ENCODE measurements at places on chromosomes 7 and 10.
A peak's percentile ranks its signal among the peaks of the same experiment; 100 is the strongest.

DNA sequence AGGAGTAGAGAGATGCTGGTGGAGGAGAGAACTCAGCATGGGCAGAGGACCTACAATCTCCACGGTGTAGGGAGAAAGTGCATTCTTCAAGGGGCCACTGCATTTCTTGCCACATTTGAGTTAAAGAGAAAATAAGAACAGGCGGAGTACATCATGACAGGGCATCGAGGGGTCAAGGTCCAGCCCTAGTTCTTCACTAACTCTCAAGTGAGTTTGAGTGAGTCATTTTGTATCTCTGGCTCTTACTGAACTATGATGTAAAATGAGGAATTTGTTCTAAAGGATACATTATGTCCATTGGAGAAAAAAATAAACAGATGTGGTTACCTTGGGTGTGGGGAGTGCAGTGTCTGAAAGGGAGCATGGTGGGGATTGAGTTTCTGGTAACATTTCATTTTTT lies 182.9 kb downstream of the XPNPEP1 start:
- no peak for DNase-seq

GRCh38 chr7:8176370-8177081 lies 85.4 kb downstream of the ICA1 start:
- DNase-seq, result peak; percentile 31

- no peak for DNase-seq
These were observed 582.4 kb upstream of the FZD8 start for GRCh38 chr10:36224431-36224985.

DNA sequence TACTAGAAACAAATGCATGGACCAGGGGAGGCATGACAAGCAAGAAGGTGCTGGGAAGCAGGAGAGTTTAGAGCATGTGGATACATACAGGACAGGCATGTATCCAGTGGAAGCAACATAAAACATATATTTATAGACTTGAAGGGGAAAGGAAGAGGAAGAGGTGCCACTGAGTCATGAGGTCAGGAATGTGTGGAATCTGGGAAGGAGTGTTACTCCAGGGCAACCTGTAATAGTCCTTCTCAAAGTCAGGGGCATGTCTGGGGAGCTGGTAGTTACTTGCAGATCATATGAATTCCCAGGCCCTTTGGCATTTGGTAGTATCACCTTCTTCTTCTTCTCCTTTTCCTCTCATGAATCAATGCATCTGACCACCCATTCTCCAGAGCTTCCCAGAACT lies 246.6 kb downstream of the XPNPEP1 start:
- no peak for DNase-seq

DNA sequence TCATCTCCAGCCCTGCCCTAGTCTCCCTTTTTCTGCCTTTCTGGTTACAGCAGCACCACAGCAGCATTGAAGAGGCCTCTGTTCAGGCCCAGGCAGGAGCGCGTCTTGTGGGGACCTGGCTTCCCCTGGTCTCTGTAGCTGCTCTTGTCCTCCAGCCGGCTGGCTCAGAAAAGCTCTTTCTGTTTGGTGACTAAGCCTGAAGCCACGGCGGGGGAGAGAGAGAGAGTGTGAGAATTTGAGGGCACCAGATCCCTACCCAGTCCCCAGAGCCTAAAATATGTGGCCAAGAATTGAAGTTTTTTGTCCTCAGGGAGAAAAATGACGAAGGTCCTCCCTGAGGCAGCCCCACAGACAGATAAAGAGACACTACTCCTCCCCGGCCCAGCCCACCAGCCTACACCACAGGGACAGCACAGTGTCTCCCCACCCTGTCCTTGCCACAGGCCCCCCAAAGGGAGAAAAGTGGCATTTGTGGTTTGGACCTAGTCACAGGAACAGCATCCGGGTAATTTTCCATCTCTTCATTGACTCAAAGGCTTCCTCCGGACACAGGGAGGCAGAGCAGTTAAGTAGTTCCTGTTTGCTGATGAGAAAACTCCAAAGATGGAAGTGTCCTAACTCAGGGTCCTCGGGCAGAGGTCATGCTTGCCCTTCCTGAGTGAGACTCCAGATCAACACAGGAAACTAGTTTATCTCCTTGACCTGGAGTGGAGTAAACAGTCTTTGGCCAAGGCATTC lies 13.3 kb upstream of the FAM180A start:
- peak; percentile 33 for DNase-seq

GRCh38 chr10:11157292-11158076 lies 139.8 kb downstream of the CELF2 start:
- DNase-seq, result no peak

DNA sequence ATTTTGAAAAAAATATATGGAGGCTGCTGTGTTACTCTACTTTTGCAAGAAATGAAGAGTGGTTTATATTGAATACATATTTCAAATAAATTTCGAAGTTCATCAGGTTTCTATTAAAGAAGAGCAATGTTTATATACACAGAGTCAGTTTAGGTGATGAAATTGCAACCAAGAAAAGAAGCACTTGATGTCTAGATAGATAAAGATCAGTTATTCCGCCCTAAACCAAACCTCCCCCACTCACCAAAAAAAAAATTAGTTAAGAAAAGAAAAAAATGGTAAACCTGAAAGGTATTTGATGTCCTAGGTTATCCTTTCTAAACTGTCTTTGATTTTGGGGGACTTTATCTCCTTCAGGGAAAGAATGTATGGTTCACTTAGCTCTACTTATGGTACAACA lies 111.8 kb downstream of the SKIDA1 start:
- no peak for DNase-seq

DNA sequence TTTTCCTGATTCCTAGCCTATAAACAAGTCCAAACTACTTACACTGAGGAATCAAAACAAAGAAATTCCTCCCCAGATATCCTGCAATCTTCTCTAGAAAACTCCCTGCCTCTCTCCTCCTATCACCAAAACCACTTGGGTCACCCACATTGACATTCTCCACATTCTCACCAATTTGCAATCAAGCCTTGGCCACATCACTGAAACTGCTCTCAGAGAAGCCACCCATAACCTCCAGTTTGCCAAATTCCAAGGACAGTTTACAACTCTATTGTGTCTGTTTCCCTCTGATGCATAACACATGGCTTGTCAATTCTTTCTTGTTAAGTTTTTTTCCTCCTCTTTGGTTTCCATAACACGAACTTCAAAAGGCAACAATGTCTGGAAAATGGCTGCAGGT lies 233.5 kb downstream of the XPNPEP1 start:
- DNase-seq, result no peak

GRCh38 chr10:77857272-77857671 lies 69.3 kb downstream of the DLG5 start:
- DNase-seq, result no peak

DNA sequence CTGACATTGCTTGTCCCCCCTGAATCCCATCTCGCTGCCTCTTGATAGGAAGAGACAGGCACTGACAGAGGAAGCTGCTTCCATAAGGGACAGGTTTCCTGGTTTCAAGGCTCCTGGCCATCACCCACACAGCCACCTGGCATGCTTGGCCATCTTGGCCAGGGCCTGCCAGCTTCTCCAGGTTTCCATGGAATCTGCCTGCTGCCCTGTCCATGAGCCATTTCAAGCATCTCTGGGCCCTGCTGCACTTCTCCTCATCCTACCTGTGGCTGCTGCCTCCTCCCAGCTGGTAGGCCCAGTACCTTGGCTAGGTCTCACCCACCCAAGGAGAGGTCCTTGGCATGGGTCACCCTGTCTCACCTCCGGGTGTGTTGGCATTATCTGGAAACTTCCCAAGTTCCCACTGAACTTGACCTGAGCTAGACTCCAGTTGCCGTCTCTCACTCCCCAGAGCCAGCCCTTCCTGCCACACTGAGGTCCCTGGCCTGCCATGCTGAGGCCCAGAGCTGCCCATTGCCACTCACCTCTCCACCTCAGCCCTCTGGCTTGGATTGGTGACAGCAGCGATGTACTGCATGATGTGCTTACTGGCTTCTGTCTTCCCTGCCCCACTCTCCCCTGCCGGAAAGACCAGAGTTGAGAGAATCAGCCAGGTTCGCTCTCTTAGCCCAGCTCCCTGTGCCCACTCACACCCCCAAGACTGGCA lies 2.6 kb downstream of the MYO1G start:
- DNase-seq, result no peak

DNA sequence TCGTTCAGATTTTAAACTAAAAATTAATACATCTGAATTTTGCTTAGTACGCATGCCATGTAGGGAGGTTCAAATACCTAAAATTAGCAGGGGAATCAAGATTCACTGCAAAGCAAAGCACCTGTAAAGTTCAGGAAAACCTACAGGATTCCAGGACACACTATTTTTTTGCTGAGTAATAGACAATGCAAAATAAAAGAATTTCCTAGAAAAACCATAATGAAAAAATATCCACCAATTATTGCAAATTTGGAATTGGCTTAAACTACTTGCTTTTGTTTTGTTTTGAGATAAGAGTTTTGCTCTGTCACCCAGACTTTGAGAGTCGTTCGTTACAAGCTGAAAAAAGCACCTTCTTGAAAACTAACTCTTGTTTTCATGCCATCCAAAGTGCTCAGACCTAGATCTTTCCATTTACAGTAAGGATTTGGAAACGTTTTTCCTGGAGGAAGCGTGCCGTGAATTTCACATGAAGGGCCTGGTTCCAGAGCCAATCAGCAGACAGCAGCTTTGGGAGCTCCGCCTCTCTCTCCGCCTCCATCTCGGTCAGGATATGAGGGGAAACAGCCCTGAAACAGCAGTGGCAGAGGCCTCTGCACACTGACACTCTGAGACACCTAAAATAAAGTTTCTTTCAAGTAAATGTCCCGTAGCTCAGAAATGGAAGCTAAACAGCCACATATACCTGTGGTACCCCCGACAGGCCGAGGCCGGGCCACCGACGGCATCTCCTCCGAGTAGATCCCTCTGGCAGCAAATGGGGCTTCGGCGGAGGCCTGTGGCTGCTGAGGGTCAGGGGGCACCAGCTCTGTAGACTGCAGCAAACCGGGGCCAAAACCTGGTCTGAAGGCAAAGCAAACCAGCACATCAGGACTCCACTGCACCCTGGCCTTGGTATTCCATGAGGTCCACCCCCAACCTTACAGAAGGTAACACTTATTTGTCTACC lies 45.9 kb upstream of the ATP6V0A4 start:
- no peak for DNase-seq

- DNase-seq, result no peak
These were observed 334.3 kb downstream of the CACNA2D1 start for GRCh38 chr7:82109288-82109687.

DNA sequence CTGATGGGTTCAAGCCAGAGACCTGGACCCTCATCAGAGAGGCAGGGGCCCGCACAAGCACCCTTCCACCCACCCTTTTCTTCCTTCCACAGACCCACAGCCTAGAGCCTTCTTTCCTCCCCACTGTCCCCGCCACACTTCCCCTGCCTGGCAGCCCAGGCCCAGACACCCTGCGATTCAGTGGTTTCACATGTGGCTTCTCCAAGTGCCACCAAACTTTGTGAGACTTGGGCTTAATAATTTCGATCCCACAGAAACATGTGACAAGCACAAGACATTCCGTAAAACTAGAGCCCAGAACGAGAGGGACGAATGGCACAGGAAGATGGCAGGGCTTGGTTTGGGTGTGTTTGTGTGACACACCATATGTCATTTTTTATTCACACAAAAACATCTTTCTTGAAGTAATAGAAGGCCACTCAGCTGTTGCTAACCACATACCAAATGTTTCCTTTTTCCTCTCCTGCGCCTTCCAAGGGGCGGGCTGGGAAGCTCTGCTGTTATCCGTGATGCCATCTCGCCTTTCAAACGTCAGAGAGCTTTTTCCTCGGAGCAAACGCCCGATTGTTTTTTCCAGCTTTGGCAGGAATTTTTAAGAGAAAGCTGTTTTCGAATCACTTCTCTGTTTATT lies 162.9 kb downstream of the GRK5 start:
- no peak for DNase-seq

- DNase-seq, result no peak
These were observed 73.0 kb upstream of the LRRTM3 start for GRCh38 chr10:66852811-66853210.

- no peak for DNase-seq
These were observed 409.0 kb upstream of the NRP1 start for GRCh38 chr10:33743429-33743857.

GRCh38 chr7:28070297-28071055 lies 110.1 kb downstream of the JAZF1 start:
- DNase-seq, result no peak

GRCh38 chr10:84406561-84406960 lies 78.2 kb downstream of the CCSER2 start:
- no peak for DNase-seq

DNA sequence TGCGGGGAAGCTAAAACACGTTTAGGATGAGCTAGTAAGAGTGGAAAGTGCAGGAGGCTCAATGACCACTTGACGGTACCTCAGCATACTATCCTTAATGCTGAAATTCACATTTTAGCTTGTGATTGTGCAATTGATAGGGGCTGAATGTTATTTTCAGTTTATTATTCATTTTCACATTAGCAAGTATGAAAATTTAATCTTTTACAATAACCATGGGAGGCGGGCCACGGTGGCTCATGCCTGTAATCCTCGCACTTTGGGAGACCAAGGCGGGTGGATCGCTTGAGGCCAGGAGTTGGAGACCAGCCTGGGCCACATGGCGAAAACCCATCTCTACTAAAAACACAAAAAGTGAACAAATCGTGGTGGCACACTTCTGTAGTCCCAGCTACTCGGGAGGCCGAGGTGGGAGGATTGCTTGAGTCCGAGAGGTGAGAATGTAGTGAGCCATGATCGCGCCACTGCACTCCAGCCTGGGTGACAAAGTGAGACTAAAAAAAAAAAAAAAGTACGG lies 22.0 kb upstream of the ANLN start:
- no peak for DNase-seq

DNA sequence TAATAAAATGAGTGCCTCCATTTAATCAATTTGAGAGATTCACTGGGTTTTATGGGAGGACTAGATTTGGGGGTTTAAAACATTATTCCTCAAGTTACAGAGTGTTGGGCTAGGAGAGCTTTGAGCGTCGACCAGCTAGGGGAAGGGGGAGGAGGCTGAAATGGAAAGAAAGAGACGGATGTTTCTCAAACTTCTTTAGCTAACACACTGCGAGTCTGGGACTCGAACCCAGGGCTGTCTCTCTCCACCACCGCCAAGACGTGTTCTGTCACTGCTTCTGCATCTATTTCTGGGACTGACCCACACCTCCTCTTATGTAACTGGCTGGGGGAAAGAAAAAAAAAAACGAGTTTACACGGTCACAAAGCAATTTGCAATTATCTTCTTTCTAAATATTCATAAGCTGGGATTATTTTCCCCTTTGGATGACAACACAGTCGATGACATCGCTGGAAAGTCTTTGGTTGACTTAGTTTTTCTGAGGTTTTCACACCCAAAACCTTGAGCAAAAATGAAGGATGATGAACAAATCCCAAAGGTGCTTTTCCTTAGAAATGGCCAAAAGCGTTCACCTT lies 27.2 kb downstream of the CHST15 start:
- DNase-seq, result no peak

DNA sequence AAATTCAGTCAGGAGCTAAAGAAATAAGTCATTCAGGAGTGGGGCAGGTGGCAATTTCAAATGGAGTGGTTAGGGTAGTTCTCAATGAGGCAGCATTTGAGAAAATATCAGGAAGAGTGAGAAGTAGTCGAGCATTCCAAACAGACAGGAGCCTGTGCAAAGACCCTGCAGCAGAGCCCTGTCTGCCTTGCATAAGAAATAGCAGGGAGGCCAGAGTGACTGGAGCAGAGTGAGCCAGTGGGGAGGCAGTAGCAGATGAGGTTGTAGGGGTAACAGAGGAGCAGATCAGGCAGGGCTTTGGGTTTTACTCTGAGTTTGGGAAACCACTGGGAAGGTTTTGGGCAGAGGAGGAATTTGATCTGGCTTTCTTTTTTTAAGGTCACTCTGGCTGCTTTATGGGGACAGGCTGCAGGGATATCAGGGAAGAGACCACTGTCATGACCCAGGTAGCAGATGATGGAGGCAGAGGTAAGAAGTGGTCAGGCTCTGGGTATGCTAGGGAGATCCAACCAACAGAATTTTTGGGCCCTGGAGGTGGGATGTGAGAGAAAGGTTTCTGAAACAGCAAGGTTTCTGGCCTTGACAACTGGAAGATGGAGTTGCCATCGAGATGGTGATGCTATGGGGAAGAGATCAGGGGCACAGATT lies 1.3 kb upstream of the BLVRA start:
- peak; percentile 77 for DNase-seq

Measured in erythroblast (primary cell).